ENCODE measurements at places on chromosomes 3 and 15. TPM values are rescaled to one million over a fixed set of nuclear protein-coding genes. Genes with fewer than 3 reads are reported as not detected.

GRCh38 chr3:149599236-149599635, 58.6 kb downstream of the WWTR1 start:
- no peak for DNase-seq
- H3K36me3 ChIP-seq: no peaks in the 10 kb centered on the region
- no peaks in the 10 kb centered on the region for H3K4me1 ChIP-seq
- no peaks in the 10 kb centered on the region for H3K27me3 ChIP-seq
- H3K27ac ChIP-seq: no peak overlapping the region
- no peak overlapping the region for H3K4me3 ChIP-seq

STRIT1 gene
- total RNA-seq: not detected

PLCL2 gene
- total RNA-seq: 35.1 TPM

SATB1 gene
- total RNA-seq: 390 TPM

DNA sequence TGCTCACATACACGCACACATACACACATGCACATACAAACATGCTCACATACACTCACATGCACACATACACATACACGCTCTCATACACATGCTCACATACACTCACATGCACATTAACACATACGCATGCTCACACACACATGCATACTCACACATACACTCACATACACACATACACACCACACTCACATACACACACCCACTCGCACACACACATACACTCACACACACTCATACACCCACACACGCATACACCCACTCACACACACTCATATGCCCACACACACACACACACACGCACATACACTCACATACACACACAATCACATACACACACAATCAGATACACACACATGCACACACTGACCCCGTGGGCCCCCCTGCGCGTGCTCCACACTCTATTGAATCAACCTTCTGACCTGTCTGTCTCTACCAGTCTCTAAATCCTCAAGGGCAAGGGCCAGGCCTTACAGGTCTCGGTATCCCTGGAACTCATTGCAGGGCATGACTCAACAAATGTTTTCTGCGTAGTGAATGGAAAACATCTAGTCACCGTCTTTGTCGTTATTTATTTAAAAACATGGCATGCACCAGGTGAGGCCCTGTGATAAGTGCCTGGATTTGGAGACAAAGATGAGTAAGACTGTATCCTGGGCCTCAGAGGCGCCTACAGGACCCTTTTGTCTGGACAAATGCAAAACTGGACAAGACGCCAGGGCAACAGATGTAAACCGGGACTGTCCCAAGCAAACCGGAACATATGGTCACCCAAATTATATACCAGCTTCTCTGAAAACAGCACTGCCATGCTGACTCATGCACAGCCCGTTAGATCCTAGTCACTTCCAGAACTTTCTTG, 41.8 kb downstream of the GRK7 start:
- H3K27ac ChIP-seq: no peak overlapping the region
- H3K4me3 ChIP-seq: no peak overlapping the region
- no peak for DNase-seq

NOP10 gene
- 44.4 TPM for total RNA-seq

CIB2 gene
- 1.7 TPM for total RNA-seq

DNA sequence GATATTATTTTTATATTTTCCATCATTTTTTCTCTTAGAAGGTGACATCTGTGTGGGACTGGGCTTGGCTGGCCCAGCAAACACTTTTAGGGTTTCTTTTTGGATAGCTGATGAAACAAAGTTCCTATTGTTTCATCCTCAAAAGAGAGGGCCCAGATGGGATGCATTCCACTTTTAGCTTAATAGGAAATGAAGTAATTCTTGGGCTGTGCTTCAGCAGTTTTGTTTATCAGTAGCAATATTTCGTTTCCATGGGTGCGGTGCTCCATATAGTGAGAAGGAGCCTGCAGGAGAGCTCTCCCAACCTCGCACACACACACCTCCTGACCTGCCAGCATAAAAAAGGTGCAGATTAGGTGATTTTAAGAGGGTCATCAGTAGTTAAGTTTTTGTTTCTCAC, 147.5 kb downstream of the AKAP13 start:
- H3K27me3 ChIP-seq: no peaks in the 10 kb centered on the region
- H3K4me1 ChIP-seq: no peaks in the 10 kb centered on the region
- H3K27ac ChIP-seq: no peak overlapping the region
- no peak overlapping the region for H3K4me3 ChIP-seq
- no peak for DNase-seq

GOLGA8J gene
- total RNA-seq: not detected

DNA sequence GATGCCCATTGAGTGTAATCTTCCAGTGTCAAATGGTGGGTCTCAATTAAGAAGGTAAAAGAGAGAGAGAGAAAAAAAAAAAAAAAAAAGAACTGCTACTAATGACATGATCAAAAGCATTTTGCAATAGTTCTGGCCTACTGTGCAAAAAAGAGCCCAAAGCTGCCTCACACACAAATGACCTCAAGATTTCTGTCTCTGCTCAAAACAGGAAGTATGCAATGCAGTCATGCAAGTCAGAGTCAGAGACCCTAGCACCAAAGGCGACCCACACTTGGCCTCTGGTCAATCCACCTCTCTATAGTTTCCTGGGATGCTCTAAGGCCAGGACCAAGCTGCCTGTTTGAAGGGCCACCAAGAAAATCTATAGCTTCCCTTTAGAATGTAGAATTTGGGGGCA, 323.5 kb downstream of the VPS13C start:
- H3K27ac ChIP-seq: no peak overlapping the region
- H3K4me3 ChIP-seq: no peak overlapping the region
- no peaks in the 10 kb centered on the region for H3K36me3 ChIP-seq
- DNase-seq: no peak
- no peaks in the 10 kb centered on the region for H3K27me3 ChIP-seq
- no peaks in the 10 kb centered on the region for H3K4me1 ChIP-seq

GRCh38 chr3:102905811-102906210, 471.0 kb downstream of the ZPLD1 start:
- H3K36me3 ChIP-seq: no peaks in the 10 kb centered on the region
- no peaks in the 10 kb centered on the region for H3K4me1 ChIP-seq
- H3K4me3 ChIP-seq: no peak overlapping the region
- DNase-seq: no peak
- H3K27ac ChIP-seq: no peak overlapping the region

DNA sequence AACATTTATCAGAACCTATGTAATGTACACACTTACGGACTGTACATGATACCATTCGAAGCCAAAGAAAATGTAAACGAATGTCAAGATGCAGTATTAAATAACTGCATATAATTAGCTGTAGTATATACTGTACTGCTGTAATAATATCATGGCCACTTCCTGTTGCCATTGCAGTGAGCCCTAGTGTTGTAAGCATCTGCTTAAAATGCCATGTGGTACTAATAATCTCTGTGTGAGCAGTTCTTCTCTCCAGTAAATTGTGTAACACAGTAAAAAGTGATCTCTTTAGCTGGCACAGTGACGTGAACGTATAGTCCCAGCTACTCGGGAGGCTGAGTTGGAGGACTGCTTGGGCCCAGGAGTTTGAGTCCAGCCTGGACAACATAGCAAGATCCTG, 8.6 kb downstream of the SPG11 start:
- DNase-seq: no peak
- H3K27me3 ChIP-seq: no peaks in the 10 kb centered on the region
- peaks cover 3% of the 10 kb centered on the region for H3K4me1 ChIP-seq
- H3K36me3 ChIP-seq: peaks cover 70% of the 10 kb centered on the region
- H3K27ac ChIP-seq: no peak overlapping the region

GRCh38 chr15:50117431-50118027, 1.5 kb downstream of the ATP8B4 start:
- DNase-seq: no peak
- H3K4me3 ChIP-seq: no peak overlapping the region

DNA sequence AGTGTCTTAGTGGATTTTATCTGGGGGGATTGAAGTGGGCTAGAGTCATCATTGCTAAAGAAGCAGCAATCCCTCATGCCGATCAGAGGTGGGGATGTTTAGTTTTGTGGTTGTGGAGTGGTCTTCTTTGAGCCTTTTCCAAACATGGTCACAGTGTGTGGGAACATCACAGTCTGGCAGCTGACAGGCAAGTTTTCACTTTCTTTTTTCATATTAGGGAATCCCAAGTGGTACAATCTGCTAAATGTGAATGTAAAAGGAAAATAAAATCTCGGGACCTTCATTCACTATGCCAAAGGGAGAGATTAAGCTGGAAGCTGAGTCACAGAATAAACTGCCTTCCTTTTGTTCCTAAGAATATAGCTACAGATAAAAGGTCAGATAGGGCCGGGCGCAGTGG, 10.4 kb upstream of the CX3CR1 start:
- no peaks in the 10 kb centered on the region for H3K36me3 ChIP-seq
- no peaks in the 10 kb centered on the region for H3K27me3 ChIP-seq
- no peak overlapping the region for H3K4me3 ChIP-seq
- no peak overlapping the region for H3K27ac ChIP-seq

CIDEC gene
- not detected for total RNA-seq

GRCh38 chr3:29145360-29145759, 135.5 kb upstream of the RBMS3 start:
- no peak overlapping the region for H3K4me3 ChIP-seq
- no peak overlapping the region for H3K27ac ChIP-seq
- DNase-seq: no peak
- H3K36me3 ChIP-seq: no peaks in the 10 kb centered on the region
- H3K27me3 ChIP-seq: no peaks in the 10 kb centered on the region

TMED3 gene
- 12.2 TPM for total RNA-seq

CPA3 gene
- not detected for total RNA-seq

- no peaks in the 10 kb centered on the region for H3K36me3 ChIP-seq
- DNase-seq: no peak
- H3K4me3 ChIP-seq: no peak overlapping the region
- peaks cover 20% of the 10 kb centered on the region for H3K27me3 ChIP-seq
Measured at GRCh38 chr15:74827614-74828013, 1.2 kb downstream of the CPLX3 start.
